ENCODE measurements at places on chromosomes 5 and 9.
A peak's percentile ranks its signal among the peaks of the same experiment; 100 is the strongest.

DNA sequence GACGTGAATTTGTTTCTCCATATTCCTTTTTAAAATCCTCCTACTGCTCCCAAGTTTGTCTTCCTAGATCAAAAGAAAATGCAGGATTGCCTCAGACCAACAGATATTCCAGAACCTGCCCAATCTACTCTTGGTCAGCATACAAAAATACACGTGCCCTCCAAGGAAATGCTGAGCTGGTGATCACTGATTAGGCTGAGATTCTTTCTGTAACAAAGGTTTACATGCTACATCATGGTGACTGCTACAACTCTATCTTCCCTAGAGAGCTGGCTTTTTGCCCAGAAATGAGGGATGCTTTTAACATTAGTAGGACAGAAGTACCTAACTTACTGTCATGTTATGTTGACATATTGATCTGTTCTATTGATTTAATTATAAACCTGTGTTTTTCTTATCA, 35.5 kb downstream of the OR2Y1 start:
- ATAC-seq = no peak

DNA sequence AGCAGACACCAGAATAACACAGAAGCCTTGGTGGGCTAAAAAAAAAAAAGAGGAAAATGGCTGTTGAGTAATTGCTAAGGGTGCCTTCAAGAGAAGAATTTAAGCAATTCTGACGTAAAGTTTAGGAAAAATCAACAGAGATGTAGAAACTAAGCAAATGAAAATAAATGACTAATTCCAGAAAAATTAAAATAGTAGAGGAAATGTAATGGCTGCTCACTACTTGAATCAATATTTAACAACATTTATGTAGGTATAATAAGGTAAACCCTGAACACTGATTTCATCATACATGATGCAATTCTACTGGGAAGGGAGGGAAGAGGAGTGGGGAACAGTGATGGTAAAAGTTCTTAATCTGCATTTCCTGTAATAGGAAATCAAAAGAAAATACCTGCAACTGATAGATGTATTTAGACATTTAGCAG, 41.4 kb downstream of the PUM3 start:
- ATAC-seq = no peak

- ATAC-seq = no peak
These were observed 7.9 kb upstream of the FIBCD1 start for GRCh38 chr9:130946766-130947617.

DNA sequence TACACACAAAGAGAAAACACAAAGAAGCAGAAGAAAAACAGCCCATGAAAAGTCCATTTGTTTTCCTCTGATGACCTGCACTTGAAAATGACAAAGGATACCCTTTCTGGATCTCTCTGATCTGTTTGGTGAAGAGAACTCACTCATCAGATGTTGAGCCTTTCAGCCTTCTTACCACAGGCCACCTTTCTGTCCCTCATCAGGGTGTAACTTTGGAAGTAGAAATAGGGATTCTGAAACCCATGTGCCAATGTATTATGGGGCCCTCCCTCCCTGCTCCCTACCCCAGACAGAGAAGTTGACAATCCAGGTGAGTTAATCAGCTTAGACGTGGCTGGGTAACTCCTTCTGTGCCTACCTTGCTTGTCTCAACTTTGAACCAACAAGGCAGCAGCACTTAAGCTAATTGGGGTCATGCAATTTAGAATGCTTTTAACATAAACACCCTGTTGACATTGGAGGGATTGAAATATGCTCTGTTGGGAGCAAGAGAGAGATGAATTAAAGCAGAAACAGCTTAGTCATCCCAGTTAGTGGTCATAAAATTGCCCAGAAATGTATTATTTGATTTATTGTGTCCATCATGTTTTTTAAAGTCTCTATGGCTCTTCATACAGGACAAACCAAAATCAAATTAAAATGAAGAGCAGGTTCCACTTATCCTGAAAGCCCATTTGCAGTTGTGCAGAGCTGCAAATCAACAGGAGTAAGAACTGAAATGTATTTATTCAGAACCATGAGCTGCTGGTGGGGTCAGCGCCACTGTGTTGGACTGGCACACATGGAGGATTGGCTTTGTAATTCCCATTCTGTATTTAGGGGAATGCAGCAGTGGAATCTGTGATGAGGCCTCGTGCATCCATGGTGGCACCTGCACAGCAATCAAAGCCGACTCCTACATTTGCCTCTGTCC, 132.0 kb downstream of the LIFR start:
- peak; percentile 82 for ATAC-seq

GRCh38 chr5:73387601-73388305, 60.8 kb downstream of the FOXD1 start:
- peak; percentile 50 for ATAC-seq

- ATAC-seq = no peak
These were observed 1518.7 kb upstream of the WWC1 start for GRCh38 chr5:166772770-166773169.

DNA sequence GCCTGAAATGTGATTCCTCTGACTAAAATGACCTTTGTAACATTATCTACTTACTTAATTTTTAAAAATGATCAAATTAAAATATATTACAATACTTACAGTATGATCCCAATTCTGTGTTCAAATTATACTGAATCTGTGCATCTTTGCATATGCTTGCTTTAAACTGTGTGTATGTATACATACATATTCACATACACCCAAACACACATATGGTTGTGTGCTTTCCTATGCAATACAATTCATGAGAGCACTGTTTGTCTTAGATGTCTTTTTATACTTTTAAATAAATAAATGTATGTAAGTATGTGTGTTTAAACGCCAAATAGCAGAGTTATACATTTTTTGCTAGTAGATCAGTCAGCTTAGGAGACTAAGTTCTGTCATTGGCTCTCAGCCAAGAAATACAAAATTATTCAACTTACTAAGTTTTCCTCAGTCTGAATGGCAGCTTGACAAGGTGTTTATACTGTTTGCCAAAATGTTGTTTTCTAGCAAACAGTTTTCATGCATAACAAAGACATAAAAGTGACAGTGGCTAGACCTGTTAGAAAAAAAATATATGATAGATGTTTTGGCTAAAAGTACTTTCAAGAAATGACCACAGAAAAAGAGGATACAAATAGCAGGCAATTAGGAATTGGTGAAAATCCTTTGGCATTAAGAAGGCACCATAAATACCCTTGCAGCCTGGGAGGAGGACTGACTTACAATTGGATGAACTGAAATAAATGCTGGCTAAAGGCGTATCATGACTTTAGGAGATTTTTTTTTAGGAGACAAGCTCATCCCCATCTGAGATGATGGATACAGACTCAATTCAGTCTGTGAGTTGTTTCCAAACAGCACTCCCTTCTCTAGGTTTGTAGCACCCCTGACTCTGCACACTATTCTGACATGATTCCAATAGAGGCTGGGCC, 7.9 kb downstream of the TICAM2 start:
- ATAC-seq = no peak

DNA sequence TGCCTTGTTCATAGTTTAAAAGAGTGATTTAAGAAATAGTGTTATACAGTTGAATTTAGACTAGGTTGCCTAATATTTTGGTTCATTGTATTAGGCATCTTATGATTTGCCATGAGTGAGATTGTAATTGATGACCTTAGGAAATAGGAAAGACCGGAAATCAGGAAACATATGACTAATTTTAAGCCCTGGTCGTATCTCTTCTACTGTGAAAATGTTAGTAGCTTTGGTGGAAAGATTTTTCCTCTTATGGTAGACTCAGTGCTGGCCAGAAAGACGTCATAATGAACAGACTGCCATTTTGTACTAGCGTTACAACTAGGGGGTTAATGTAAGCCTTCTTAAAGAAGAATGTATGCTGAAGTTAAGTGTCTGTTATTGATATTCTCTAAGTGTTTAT, 21.7 kb downstream of the SMARCA2 start:
- no peak for ATAC-seq

DNA sequence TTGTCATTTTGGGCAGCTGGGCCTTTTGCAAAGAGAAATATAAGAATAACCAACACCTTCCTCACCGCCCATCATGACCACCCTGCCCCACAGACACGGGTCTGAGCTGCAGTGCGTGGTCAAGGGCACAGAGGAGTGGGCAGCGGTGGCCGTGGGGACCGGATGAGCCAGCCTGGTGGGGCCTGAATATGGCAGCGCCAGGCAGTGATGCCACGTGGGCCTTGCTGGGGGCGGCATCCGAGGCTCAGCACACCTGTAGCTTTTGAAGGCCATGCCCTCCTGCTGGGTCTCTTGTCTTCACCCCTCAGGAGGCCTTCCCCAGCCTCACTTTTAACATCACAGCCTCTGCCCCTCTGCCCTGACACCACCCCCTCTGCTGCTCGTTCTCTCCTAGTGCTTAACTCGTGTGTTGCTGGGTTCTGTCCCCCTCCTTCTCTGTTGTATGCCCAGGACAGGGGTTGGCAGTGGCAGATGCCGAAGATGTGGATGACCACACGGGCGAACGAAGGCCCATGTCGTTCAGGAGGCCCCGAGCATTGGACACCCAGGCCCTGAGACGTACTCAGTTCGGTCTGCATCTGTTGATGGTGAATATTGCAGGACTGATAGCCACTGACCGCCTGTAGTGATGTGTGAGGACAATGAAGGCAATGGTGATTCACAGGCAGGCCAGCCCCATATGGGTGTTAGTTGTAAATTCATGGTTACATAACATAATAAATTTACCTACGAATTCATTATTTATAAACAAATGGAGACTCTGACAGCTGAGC, 46.0 kb downstream of the AHRR start:
- no peak for ATAC-seq

GRCh38 chr9:77183581-77183980, 6.2 kb downstream of the VPS13A start:
- ATAC-seq = no peak

GRCh38 chr5:115415143-115415491, 118.7 kb upstream of the CCDC112 start:
- peak; percentile 90 for ATAC-seq

- no peak for ATAC-seq
These were observed 852.8 kb upstream of the CTNND2 start for GRCh38 chr5:12757035-12757434.

GRCh38 chr5:15741591-15741990, 241.6 kb downstream of the FBXL7 start:
- no peak for ATAC-seq

- ATAC-seq = no peak
These were observed 12.3 kb downstream of the GFPT2 start for GRCh38 chr5:180340856-180341255.

- ATAC-seq = no peak
These were observed 208.0 kb downstream of the CYLC2 start for GRCh38 chr9:103203172-103203571.

DNA sequence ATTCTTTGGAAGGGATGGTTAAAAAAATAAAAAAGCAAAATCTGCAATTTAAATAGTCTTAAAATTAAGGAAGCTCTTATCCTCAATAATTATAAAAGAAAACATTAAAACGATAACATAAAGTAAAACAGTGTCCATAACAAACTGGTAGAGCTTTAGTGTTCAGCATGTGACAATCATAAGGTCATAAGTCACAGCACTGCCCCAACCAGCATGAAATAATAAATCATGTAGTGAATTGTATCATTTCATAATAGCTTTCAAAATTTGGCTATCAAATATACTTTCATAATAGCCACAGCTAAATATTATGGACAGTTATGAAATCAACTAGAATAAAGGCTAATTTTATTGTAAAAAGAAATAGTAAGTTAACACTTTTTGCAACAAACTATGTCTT, 10.0 kb downstream of the NR3C1 start:
- no peak for ATAC-seq

DNA sequence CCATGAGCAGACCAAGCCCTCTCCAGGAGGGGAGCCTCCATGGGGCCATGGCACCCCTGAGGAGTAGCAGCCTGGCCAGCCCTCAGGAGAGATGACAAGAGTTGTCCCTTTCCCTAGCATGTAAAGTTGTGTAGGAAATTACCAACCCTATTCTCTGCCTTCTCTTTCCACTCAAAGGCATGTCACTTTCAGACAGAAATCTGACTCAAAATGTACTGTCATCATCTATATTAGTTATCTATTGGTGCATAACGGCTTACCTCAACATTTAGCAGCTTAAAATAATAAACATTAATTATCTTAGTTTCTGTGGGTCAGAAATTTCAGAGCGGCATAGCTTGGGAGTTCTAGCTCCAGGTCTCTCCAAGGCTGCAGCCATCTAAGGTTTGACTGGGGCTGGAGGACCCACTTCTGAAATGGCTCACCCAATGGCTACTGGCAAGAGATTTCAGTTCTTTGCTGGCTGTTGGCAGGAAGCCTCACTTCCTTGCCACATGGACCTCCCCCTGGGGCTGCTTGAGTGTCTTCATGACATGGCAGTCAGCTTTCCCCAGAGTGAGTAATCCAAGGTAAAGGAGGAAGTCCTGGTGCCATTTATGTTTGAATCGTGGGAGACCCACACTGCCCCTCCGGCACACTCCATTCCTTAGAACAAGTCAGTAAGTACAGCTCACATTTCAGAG, 632.3 kb downstream of the CCDC171 start:
- no peak for ATAC-seq

DNA sequence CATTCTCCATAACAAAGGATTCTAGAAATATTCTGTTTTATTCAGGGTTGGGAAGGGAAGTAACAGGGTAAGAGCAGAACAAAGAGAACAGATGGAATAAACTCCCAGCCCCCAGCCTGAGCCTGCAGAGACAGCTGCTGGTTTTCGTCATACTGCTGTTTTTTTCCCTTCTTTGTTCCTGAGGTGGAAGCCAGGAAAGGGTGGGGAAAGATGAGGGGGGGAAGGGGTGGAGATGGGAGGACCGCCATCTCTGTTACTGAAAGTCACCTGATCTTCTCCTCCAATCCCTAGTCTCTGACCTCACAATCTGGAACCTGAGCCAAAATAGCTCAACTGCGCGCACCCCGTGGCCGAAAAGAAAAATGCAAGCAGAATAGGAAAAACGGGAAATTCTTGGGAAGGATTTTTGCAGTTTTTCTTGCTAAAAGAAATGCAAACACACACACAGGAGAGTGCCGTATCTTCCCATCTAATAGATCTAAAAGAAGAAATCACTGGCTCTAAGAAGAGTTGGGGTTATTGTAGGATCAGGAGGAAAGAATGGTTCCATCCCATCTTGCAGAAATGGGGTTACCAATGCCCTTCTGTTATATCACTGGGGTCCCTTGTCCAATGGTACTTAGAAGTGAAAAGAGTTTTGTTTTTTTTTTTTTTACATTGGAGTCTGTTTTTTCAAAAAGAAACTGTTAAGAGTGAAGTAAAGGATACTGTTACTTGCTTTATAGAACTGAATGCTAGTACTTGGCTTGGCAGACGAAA, 57.9 kb downstream of the DIAPH1 start:
- ATAC-seq = peak; percentile 90

DNA sequence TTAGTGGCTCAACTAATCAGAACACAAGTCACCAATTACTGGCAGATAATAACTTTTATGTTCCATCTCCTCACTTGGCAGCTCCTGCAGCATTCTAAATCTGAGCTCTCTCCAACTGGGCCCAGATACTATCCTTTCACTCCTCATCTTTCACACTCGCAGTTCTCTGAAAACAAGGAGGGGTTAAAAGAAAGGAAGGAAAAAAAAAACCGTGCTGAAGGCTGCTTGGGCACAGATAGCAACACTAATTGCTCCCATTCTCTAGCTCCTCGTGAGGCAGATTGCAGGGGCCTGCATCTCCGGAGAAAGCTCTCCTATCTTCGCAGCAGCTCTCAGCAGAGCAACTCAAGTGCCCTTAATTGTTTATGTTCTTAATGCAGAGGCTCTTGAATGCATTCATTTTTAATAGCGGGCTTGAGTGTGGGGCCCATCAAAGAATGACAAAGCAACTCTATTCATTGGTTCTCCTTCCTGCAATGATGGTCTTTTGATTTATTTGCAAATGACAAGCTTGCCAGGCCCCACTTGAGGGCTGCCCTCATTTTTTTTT, 23.9 kb downstream of the TLE1 start:
- peak; percentile 88 for ATAC-seq

- no peak for ATAC-seq
These were observed 30.0 kb downstream of the PLPP7 start for GRCh38 chr9:131319486-131319885.

Measured in motor neuron (in vitro differentiated cells).